ENCODE measurements at places on chromosomes 4 and X.

DNA sequence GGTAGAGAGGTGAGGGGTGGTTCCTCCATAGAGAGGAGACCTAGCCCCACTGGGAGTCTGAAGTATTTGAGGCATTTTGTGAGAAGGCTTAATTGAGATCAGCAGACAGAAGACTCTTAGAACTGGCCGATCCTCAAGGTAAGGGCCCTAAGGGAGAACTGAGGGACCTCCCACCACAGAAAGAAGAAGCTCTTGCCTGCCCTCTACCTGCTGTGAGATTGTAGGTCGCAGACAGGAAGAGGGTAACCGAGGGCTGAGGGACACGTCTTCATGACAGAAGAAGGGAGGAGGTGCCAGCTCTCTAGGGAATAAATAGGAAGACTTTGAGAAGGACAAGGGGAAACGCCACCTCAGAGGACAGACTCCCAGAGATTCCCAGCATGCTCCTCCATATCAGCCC lies 24.1 kb upstream of the MAGEC1 start:
- no peak for DNase-seq

DNA sequence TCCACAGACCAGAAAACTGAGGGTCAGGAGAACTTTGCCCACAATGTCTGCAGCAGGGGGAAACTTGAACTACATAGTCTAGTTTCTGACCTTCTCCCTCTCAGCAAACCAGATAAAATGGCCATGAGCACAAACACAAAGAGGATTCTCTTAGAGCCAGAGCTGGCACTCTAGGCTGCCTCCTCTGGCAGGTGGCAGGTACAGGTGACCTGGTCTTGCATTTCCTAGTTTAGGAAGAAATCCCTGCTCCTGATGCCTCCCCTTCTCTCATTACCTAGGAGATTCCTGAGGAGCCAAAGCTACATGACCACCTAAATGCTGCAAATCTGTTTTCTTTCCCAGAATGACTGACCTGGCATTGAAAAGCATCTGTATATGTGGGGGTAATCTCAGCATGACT lies 45.1 kb downstream of the ARHGEF9 start:
- DNase-seq = no peak

GRCh38 chr4:40363945-40364344 lies 28.8 kb downstream of the CHRNA9 start:
- no peak for DNase-seq

DNA sequence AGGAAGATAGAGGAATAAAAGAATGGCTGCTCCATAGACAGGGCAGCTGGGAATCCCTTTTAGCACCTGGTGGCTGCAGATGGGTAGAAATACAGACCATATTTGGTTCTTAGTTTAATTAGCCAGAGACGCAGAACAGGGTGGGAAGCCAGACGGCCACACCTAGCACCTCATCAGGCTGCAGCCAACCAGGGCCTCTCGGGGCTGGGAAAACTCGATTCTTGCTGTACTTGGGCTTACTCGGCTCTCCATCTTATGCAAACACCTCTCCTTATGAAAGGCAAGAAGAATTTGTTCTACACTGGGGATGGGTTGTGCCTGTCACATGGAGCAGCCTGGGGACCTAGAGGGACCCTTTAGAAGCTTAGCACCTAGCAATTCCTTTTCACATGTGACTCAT lies 19.7 kb downstream of the IRAK1 start:
- no peak for DNase-seq

DNA sequence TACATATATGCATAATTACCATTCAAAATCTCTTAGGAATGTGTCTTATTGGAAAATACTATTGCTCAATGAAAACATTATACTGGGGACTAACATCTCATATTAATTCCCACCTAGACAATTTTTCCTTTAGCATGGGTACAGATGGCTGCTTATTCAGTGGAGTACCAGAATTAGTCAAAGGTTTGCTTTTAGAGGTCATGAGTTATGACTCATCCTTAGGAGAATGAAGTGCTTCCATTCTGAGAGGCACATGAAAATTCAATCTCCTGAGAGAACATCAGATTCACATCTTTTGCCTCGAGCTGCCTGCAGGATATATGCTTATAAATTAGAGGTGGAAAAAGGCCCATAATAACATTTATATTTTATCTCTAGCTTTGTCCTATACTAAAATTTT lies 378.0 kb upstream of the DMD start:
- DNase-seq = no peak

DNA sequence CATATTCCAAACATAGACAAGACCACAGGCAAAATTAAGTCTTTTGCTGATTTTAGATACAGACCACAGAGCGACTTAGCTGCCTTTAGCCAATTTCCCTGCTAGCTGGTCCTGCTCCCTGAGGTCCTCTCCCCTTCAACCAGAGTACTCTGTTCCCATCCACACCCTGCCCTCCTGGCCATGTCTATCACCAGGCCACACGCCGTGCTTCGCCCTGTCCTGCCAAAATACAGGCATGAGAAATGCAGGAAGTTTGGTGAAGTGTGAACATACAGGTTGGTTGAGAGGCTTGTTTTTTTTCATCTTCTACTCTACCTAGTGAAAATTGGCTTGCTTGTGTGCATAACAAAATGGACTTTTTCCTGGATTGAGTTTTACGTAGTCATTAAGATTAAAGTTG lies 226.2 kb upstream of the TENM3 start:
- DNase-seq = no peak
